ENCODE measurements at places on chromosomes 11 and 22.
A peak's percentile ranks its signal among the peaks of the same experiment; 100 is the strongest.

GRCh38 chr11:5608808-5609207 is 12.4 kb downstream of the TRIM6 start:
- DNase-seq: no peak

- no peak for DNase-seq
Observed at GRCh38 chr11:88377144-88377543, 39.6 kb upstream of the CTSC start.

DNA sequence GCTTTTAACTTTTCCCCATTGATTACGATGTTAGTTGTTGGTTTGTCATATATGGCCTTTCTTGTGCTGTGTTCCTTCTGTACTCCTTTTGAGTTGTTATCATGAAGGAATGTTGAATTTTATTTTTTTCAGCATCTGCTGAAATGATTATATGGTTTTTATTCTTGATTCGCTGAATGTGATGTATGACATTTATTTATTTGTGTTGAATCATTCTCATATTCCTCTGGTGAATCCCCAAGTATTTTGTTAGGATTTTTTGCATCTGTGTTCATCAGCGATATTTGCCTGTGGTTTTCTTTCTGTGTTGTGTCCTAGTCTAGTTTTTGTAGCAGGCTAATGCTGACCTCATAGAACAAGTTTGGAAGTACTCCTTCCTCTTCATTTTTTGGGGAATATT is 78.2 kb downstream of the GGT1 start:
- DNase-seq: no peak

- DNase-seq: peak; percentile 84
Observed at GRCh38 chr22:31952472-31952871, 8.1 kb downstream of the YWHAH start.

GRCh38 chr11:106121570-106122320 is 44.3 kb downstream of the AASDHPPT start:
- DNase-seq: peak; percentile 25

GRCh38 chr11:60169264-60169915 is 13.5 kb downstream of the MS4A6A start:
- DNase-seq: peak; percentile 59

DNA sequence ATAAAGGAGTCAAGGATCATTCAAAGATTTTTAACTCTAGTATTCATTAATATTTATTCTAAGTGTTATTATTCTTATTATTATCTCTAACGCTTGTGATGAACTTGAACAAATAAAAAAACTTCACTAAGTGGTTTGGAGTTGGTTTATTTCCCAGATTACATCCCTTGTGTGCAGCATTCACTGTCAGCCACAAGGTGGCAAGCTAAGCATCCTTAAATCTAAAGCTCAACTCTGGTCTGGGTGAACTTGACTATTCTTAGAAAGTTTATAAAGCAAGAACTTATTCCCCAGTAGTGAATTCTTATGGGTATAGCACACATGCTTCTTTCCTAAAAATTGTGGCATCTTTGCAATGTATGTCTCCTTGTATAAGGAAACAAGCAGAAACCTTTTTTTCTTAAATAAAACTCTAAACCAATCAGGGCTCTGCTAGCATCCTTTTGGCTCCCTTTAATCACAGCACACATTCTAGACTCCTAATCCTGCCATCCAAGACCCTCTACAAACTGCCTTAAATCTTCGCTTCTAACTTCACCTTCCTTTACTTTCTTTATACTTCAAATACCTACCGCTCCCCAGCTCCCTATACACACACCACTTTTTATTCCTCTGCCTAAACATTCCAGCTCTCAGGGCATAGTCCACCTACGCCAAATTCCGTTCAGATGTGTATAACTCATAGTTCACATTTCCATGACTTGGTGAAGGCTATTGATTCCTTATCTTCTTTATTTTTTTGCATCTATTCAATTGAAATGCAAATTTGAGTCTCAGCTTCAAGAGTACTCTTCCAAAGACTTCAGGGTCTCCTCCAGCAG is 1068.8 kb downstream of the DLG2 start:
- DNase-seq: peak; percentile 46

GRCh38 chr11:64905516-64906313 is 11.3 kb downstream of the ATG2A start:
- no peak for DNase-seq

- DNase-seq: no peak
Observed at GRCh38 chr22:37022483-37023337, 3.2 kb downstream of the MPST start.

- peak; percentile 90 for DNase-seq
Observed at GRCh38 chr11:118916842-118917388, 8.8 kb downstream of the BCL9L start.

DNA sequence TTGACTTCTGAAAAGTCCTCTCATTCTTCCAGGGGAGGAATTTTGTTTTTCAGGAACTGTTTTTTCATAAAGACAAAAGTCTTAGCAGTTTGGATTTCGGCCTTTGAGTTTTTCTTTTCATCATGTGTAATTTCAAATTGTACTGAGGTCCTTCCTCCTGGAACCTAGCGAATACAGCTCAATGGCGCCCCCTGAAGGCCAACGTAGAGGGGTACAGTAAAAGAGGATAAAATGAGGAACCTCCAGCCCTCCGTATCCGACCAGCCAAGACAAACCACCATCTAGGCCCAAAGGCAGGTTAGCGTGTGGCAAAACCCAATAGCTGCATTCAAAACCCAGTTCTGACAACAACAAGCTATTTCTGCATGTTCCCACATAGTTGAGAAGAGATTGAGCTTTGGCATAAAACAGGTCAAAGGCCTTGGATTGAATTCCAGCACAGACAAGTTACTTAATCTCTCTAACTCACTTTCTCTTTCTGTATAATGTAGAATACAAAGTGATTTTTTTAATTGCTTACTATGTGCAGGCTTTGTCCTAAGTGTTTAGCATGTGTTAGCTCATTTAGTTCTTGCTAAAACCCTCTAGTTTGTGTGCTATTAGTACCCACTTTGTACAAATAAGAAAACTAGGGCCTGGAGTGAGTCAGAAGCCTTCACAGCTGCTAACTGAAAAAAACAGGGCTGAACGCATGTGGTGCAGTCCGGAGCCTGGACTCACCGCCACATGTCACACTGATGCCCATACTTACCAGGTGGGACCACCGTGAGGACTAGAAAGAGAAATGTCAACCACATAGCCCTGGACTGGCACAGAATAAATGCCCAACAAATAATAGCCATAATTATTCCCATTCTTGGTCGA is 43.2 kb upstream of the ETS1 start:
- peak; percentile 83 for DNase-seq

All from M059J (cell line).